ENCODE measurements at places on chromosomes 7 and 10.
A peak's percentile ranks its signal among the peaks of the same experiment; 100 is the strongest.

GRCh38 chr7:13286916-13287315, 599.5 kb downstream of the ARL4A start:
- no peak for DNase-seq

DNA sequence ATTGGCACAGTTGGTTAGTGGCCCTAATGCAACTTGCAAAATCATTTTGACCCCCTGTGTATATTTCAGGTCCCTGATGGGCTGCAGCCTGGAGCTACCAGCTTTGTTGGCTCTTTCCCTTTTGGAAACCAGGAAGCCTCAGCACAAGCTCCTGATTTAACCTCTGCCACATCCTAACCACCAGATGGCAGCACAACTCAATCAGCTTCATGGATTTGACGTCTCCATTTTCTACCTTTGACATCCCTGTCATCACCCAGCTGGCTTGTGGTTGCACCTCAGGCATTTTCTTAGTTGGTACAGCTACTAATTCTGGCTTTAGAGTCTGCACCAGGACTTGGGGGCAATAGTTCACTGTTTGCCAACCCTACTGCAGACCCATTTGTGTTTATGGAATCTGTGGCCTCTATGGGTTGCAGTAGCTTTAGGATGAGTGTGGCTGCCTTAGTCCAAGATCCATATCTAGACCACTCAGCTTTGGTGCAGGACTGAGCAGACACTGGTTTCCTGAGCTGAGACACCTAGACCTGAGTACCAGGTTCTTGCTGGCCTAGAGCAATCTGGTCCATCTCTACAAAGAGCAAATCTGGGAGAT, 456.2 kb downstream of the REEP3 start:
- DNase-seq, result peak; percentile 60

DNA sequence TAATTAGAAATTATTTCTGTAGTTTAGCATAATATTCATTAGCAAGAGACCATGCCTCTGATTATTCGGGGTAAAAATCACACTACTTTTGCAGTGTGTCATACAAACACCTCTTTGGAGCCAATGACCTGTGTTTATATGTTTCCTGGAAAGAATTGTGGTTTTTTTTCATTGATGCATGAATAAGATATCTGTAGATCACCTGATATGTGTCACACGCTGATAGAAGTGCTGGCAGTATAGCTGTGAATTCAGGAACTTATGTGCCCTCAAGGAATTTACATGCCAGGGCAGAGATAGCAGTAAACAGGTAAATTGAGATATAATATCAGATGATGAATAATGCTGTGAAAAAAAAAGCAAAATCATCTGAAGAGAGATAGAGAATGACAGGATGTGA, 118.2 kb downstream of the VPS50 start:
- DNase-seq, result no peak

DNA sequence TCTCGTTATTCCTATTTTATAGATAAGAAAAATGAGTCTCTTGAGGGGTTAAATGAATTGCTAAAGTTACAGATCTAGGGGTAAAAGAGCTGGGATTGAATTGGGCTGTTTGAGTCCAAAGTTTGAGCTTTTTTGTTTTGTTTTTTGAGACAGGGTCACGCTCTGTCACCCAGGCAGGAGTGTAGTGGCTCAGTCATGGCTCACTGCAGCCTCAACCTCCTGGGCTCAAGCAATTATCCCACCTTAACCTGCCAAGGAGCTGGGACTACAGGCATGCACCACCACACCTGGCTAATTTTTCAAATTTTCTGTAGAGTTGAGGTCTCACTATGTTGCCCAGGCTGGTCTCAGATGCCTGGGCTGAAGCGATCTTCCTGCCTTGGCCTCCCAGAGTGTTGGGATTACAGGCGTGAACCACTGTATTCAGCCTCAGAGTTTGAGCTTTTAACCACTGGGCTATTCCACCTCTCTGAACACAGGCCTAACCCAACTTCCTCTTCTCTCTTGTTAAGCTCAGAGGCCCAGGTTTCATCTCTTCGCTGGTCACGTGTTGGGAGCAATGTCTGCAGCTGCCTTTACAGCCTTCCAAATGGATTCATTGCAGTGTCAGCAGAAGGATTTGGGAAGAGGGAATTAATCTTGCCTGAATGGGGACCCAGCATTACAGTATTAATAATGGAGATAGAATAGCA, 8.0 kb downstream of the SUFU start:
- no peak for DNase-seq

- no peak for DNase-seq
Measured at GRCh38 chr7:45543473-45543872, 30.7 kb upstream of the ADCY1 start.

GRCh38 chr7:85464042-85464651, 277.3 kb upstream of the SEMA3D start:
- DNase-seq, result no peak

- DNase-seq, result no peak
Measured at GRCh38 chr7:97798046-97799019, 66.4 kb downstream of the TAC1 start.

DNA sequence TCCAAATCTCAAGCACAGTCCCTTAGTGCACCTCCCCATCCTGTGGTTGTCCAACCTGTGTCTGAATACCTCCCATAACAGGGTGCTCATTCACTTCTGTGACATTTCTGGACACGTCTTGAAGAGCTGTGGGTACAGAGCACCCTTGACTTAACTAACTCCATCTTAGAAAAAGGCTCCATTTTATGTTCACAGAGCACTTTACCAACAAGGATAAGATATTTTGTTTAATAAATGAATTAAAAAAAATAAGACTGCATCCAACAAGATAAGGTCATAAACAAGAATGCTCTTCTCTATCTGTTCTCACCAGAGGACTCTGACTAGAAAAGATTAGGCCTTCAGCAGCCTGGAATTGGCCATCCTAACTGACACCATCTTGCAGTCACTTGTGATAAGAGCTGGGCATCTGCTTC, 335.2 kb upstream of the ZNF32 start:
- no peak for DNase-seq

- no peak for DNase-seq
Measured at GRCh38 chr7:22666732-22667131, 60.3 kb upstream of the IL6 start.

DNA sequence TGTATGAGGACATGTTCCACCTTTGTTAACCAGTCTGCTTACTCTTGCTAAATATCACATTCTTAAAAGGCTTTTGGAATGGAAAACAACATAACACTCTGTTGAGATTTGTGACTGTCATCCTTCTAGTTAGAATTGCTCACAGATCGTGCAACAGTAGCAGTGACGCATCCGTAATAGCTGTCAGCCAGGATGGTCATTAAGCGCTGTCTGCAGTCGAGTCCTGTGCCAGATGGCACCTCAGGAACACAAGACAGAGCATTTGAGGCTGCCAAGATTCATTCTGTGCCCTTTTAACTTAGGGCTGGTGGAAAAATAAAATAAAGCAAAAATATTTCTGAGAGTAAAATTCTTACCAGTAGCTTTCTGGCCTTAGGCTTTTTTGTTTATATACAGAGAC, 348.6 kb downstream of the ANKRD7 start:
- no peak for DNase-seq

DNA sequence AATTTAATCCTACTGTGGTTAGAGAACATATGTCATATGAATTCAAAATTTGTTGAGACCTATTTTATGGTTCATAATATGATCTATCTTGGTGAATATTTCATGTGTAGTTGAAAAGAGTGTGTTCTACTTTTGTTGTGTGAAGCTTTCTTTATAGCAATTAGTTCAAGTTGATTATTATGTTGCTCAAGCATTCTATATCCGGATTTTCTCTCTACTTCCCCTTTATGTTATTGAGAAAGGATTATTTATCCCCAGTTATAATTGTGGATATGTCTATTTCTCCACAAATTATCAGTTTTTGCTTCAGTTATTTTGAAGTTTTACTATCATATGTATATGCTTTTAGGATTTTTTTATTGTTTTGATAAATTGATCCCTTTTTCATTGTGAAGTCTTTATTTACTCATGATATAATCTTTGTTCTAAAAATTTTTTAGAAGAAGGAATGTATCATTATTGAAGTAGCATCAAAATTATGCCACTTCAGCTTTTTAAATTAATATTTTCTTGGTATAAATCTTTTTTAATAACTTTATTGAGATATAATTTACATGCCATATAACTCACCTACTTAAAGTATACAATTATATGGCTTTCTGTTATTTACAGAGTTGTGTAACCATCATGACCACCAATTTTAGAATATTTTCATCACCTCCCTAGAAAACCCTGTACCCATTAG, 12.0 kb upstream of the MEST start:
- no peak for DNase-seq

DNA sequence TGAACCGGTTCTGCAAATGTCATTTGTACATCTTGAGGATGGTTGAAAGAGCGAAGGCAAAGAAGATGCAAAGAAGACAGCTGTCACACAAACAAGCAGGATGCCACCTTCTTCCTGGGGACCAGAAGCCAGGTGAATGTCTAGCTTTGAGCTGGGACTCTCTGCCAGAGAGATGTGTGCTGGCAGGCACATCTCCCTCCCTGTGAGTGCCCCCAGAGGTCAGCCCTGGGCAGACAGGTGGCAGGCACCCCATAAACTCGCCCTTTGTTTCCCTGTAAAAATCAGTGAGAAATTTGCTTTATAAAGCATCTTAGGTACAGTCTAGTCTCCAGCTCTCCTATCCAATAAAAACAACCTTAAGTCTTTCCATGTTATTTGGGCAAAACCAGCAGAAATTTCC, 2.6 kb upstream of the TCERG1L start:
- no peak for DNase-seq

DNA sequence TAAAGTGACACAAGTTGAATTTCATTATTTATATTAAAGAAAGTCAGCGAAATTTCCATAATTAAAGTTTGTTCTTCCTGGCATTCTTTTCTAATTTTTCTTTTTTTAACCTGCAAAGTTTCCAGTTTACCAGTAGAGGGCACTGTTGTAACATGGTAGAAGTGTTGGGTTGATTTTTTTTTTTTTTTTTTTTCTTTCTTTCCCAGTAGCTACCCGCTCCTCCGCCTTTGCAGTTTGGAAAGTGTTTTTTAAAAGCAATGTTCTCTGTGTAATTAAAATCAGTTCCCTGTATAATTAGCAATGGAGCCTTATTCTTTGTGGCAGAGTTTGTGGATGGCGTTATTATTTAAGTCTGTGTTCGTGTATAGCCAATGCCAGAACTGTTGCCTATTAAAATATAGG, 53.7 kb downstream of the TAF3 start:
- no peak for DNase-seq

DNA sequence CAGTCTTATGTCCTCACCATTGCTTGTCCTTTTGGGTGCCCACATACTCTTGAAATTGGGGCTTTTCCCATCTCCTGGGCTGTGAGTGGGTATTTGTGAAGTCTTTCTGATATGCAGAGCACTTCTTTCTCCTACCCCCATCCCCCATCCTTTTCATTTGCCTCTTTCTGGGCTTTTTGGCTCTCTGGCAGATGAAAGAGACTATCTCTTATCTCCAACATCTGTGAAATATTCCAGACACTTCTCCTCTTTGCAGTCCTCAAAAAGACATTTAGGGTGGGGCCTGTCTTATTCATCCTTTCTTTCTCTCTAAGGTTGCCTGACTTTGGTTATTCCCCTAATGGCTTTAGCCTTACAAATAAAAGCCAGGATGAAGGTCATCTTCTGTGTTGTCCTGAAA, 462.2 kb upstream of the MKI67 start:
- DNase-seq, result no peak

GRCh38 chr10:126854726-126855495, 50.3 kb upstream of the DOCK1 start:
- DNase-seq, result peak; percentile 13

DNA sequence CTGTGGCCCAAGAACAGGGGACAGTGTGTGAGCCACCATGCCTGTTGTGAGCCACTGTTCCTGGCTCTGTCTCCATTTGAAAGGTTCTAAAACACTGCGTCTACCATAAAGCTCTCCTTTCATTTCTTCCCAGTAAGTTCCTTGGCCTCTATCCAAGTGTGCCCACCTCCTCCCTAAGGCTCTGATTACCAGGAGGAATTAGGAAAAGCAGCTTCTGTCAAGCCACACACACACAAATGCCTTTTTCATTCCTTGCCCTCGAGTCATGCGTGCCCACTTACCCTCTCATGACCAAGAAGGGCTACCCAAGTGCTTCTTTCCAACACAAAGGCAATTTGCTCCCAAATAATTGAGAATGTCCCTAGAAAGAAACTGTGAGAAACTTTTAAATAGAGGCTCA, 70.8 kb upstream of the PARD3 start:
- no peak for DNase-seq

- DNase-seq, result no peak
Measured at GRCh38 chr7:42756841-42757240, 155.0 kb downstream of the C7orf25 start.

- no peak for DNase-seq
Measured at GRCh38 chr7:10239695-10240345, 733.9 kb upstream of the PHF14 start.

GRCh38 chr7:55515569-55516279, 56.6 kb downstream of the VOPP1 start:
- no peak for DNase-seq

GRCh38 chr7:99648843-99649242, 31.0 kb downstream of the CYP3A5 start:
- DNase-seq, result no peak

DNA sequence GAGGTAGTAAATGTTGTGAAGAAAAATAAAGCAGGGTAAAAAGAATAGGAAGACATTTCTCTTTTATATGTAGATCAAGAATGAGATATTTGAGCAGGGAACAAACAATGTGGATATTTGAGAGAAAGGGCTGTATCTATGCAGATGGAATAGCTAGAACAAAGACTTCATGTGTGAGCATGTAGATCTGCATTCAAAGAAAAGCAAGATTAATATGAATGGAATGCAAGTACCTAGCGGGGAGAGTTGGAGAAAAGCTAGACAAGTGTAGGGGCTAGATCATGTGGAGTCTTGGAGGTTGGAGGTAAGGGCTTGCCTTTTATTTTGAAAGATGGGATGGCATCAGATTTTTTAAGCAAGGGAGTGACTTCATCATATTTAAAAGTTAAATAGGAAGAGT, 27.1 kb downstream of the SHOC2 start:
- DNase-seq, result no peak
